ENCODE measurements at places on chromosomes 3 and 15. TPM values are rescaled to one million over a fixed set of nuclear protein-coding genes. Genes with fewer than 3 reads are reported as not detected.

Gene NANOGP8
- not detected for total RNA-seq

Gene CATSPER2
- total RNA-seq: 3.3 TPM

Gene HIGD2B
- total RNA-seq: not detected

GRCh38 chr3:105394177-105394576, 27.5 kb downstream of the ALCAM start:
- peak; percentile 95 for DNase-seq

DNA sequence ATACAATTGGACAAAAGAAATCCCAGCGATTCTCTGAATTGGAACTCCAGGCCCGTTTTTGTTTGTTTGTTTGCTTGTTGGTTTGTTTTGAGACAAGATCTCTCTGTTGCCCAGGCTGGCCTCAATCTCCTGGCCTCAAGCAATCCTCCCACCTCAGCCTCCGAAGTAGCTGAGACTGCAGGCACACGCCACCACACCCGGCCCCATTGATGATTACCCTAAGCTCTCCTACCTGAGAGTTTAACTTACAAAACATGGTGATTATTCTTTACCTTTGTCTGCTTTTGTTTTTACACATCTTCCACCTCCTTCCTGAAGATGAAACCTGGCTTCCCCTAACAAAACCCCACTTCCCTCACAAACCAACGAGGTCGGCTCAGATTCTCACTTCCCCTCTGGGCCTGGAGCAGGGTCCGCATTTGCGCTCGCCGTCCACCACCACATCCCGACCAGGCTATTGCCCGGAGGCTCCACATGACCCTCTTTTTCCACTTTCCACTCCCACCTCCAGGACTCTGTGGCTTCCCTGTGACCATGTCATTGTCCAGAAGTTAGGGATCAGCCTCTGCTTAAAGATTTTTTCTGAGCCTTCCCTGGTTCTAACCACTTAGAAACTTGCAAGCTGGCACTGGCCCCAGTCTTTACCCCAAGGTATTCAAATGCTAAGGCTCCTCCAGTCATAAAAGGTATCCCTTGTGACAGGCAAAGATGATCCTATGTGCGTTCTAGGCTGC, 14.8 kb downstream of the KLHL6 start:
- no peak for DNase-seq

DNA sequence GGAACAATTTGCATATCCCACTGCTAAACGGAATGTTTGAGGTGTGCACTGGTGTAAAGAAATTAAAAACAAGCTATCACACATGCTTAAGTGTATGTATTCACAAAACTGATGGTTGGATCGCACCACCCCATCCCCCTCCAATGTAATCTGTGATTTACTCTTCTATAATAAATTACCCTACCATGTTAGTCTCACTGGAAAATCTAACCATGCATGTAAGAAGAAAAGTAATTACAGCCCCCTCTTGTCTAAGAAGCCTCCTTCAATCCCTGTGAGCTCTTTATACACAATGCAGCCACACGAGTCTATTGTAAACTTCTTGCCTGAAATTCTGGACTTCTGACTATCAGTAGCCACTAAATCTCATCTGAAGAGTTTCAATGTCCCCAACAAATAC, 173.6 kb downstream of the ZBTB20 start:
- no peak for DNase-seq

DNA sequence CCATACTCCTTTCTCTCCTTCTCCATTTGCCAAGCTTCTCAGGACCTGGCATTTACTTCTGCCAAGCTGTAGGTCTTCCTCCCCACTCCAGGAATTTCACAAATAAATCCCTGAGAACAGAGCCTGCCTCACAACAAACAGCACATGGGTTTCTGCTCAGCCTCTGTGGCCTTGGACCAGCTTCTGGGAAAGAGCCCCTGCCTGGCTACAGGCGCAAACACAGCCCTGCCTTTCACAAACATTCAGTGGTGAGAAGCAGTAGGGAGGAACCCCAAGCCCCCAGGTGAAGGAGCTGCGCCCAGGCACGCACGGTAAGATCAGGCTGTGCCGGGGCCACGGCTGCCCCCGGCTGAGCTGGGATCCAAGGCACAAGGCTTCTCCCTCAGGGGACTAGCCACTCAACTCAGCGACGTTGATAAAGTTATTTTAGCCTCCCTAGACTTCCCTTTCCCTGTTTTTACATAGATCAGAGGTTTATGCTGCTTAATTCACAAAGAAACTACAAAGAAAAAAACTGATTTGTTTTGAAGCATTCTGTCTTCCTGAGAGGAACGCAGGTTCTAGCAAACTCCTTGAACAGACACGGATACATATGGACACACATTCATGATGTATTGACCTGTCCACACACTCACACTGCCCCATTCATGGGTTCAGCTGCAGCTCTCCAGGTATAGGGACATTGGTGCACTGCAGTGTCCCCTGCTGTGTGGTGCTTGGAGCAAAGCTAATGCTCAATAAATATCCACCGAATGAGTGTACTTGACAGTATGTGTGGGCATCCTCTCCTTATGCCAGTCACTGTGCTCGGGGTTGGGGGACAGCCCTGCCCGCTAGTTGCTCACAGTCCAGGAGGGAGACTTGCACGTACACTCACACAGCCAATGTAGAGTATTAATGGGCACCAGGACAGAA, 25.4 kb downstream of the HES1 start:
- no peak for DNase-seq

DNA sequence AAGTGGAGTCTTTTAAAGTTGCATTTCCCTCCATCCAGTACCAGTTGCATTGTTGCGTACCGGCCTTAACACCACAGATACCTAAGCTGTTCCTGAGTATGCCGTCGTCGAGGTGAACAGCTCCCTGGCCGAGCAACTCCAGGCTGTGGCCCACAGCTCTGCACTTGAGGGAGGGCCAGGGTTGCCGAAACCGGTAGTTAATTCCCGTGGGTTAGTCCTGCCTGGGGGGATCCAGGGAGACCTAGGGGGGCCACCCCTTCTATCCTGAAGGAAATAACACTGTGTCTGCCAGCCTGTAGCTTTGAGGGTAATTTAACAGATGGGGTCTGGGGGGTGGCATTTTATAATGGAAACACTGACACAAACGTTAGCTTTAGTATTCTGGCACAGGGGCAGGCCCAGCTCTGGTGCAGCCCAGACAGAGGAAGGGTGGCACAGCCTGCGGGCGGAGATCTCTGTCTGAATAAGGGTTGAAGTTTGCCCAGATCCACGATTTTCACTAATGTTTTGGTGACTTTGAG, 60.8 kb downstream of the RGMA start:
- no peak for DNase-seq

DNA sequence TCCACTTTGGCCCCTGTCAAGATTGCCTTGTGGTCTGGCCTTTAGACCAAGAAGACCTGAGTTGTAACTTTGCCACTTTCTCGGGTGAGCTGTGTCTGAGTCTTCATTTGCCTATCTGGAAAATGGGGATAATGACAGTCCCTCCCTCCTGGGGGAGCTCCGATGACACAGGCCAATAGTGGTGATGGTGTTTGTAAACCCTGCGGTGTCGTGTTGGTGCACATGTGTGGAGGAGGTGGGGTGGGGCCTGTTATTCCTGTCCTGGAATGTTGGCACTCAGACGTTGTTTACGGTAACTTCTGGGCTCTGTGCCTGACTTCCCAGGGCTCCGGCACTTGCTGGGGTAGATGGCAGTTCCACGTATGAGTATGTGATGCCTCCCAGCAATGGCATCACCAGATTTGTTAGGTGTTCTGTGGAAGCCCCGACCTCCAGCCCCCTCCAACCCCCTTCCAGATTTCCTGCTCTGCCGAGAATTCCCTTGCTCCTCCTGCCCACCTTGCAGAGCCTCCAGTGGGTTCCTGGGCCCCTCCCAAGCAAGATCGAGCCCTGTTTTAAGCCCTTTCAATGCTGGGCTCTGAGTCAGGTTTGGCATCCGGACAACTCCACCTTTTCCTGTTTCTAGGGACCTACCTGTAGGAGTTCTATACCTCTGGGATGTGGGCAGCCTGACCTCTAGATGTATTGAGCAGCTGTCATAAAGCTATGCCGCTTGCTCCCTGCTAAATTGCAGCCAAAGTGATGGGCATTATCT, 31.4 kb downstream of the HRH1 start:
- peak; percentile 95 for DNase-seq

DNA sequence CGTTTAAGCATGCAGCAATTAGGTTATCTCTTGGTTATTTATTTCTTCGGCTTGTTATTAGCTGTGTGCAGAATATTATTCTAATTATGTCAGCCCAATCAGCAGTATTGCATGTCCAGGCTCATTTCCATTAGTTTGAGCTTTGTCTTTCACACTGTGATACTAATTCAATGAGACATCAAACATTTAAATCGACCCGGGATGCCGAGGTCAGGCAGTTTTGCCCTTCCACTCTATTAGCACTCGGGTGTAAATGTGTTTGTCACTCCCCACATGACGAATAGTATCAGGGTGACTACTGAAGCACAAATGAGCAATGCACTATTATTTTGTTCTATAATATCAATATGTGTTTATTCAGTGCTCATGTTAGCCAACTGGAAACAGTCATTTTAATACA, 170.9 kb downstream of the ANXA2 start:
- no peak for DNase-seq

DNA sequence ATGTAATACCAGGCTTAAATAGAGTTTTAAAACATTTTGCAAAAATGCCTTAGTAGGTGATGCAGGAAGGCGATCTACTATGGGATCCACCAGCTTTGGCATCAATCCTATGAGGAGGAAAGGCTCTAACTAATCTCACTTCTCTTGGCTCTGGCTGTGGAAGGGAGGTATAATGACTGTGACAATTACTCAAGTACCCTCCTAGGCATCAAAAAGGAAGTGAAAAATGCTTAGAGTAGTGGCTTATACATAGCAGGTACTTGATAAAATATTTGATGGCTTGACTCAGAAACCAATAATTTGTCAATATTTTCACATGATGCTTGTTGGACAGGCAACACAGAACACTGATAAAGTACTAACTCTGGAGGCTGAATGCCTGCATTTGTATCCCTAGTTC, 34.1 kb upstream of the SERPINI2 start:
- DNase-seq: no peak

- DNase-seq: no peak
Observed at GRCh38 chr3:74390121-74390877, 224.2 kb downstream of the CNTN3 start.
